ENCODE measurements at places on chromosomes 7 and 10.

- no peak for DNase-seq
These were observed 1.0 kb upstream of the LRRN3 start for GRCh38 chr7:111089822-111090426.

- DNase-seq = no peak
These were observed 43.0 kb upstream of the IMMP2L start for GRCh38 chr7:111605246-111605645.

DNA sequence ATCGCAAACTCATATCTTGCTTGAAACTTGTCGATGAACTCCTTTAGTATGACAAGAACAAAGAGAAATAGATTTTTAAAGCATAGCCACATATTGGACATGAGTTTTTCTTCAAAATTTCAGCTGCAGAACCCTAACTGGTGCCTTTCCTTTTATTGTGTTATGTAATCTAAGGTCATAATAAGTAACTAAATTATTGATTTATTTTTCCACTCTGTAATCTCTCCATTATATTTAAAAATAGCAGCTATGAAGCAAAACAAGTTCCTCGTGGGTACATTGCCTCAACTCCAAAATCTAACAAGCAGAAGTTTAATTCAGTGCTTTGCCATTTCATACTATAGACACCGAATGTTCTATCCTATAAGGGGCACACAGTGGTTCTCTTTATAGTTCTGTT is 159.2 kb upstream of the PRSS1 start:
- no peak for DNase-seq

DNA sequence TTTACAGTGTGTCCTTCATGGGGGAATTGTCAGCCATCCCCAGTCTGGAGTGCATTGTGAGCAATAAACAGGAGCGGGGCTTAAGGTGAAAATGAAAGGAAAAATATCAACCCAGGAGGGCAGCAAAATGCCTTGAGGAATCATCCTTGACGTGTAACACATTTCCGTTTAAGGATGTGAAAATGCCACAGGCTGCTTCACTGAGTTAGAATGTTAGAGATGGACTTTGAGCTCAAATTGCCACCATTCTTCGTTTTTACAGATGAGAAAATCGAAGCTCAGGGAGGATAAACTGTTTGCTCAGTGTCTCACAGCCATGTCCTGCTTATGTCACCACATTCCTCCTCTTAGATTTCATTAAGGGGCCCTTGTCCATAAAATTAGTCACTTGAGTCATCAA is 23.1 kb downstream of the SORCS3 start:
- DNase-seq = no peak

- peak; percentile 27 for DNase-seq
These were observed 29.1 kb downstream of the NUDCD3 start for GRCh38 chr7:44461387-44461786.

DNA sequence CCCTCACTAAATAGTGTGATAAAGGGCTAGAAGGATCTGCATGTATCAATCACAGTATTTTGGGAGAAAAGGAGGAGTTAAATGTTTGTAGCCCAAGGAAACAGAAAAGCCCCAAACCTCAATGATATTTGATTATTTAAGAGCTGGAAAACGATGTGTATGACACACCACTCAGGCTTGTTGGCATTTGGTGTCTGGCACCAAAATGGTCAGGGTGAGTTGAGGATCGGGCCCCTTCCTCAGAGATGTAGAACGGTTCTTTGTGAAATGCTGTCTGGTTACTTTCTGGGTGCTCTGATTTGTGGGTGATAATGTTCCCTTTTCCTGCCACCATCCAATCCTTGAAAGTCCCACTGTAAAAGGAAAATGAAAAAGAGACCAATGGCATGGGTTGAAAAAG is 113.7 kb downstream of the CCDC3 start:
- no peak for DNase-seq

GRCh38 chr10:75408911-75409885 is 7.6 kb upstream of the ZNF503 start:
- DNase-seq = no peak

- DNase-seq = peak; percentile 38
These were observed 644 bp downstream of the SORBS1 start for GRCh38 chr10:95560278-95561176.

- DNase-seq = no peak
These were observed 961.0 kb downstream of the GATA3 start for GRCh38 chr10:9015447-9015846.

GRCh38 chr7:122724366-122724765 is 21.6 kb upstream of the RNF148 start:
- no peak for DNase-seq

GRCh38 chr7:116929021-116929420 is 24.3 kb upstream of the ST7 start:
- DNase-seq = no peak

GRCh38 chr7:73623798-73624668 is at the start of gene MLXIPL:
Gene MLXIPL (minus strand): TSS chr7:73624522. CDS start chr7:73624492, 30 bp downstream.
- peak; percentile 54 for DNase-seq

- no peak for DNase-seq
These were observed 119.1 kb downstream of the TSPAN12 start for GRCh38 chr7:120738816-120739215.

All from stimulated activated CD4-positive, alpha-beta T cell treated with anti-CD3 and anti-CD28 coated beads, Interleukin-4, amount 100 ng/mL, for 24 hours (primary cell).